ENCODE measurements at places on chromosomes 2 and 18. TPM values are rescaled to one million over a fixed set of nuclear protein-coding genes. Genes with fewer than 3 reads are reported as not detected.
A peak's percentile ranks its signal among the peaks of the same experiment; 100 is the strongest.

- no peak for DNase-seq
Observed at GRCh38 chr2:150259746-150260145, 227.7 kb downstream of the RND3 start.

GRCh38 chr2:118012778-118013177, 1.1 kb downstream of the CCDC93 start:
- no peak for DNase-seq

ANKRD30BL gene
- not detected for total RNA-seq

DNA sequence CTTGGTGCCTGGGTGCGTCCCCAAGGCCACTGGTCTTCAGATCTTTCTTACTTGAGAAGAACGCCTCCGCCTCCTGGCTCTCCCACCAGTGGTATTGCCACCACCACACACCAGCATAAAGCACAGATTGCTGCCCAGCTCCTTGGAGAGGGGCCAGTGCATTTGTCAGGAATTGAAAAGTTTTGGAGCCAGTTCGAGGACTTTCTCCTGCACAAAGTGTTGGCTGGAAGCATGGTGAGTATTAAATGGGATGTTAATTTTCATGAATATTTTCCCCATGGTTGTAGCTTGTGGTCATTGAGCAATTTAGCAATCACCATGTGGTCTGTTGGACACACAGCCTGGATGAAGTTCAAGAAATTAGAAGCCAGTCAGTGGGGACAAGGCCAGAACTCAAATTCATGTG, 684.6 kb upstream of the FANCL start:
- no peak for DNase-seq

DNA sequence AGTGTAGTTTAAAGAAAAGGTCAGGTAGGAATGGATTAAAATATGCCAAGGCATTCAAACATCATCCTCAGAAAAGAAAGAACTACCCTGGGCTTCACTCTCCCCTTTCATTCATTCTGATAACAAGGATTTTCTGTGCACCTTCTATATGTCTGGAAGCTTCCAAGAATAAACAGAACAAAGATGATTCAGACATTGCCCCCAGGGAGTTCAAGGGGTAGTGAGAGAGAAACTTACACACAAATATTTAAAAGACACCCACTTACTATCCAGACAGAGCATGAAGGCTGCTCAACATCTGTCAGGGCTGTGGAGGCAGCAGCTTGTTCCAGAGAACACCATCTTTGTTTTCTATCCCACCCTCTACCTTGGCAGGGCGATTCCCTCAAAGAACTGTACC, 140.5 kb downstream of the ALK start:
- DNase-seq: no peak

DNA sequence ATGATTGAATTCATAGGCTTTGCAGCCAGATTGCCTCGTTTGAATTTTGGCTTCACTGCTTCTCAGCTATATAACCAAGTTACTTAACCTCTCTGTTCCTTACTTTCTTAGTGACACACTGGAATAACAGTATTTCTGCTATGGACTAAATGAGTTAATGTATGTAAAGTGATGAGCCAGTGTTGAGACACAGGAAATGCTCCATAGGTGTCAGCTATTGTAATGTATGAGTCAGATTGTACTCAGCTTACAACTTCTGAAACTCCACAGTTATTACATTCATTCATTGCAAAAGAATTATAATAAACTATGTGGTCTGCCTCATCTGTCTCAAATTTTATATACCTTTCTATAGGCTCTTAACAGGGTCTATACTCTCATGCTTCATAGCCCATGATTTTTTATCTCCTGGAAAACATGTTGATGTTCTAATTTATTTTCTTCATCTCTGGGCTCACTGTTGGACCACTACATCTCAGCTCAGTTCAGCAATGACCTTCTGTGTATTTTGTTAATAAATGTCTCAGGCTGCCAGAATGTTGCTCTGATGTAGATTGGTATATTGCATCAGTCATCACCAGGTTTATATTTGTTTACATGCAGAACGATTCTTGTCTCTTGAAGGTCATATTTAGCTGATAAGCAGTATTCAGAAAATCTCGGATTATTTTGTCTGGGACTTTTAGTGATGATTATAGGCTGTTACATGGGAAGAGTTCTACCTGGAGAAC, 76.2 kb downstream of the MAP3K20 start:
- no peak for DNase-seq

GRCh38 chr2:10166676-10167292, 44.2 kb downstream of the RRM2 start:
- DNase-seq: no peak

DNA sequence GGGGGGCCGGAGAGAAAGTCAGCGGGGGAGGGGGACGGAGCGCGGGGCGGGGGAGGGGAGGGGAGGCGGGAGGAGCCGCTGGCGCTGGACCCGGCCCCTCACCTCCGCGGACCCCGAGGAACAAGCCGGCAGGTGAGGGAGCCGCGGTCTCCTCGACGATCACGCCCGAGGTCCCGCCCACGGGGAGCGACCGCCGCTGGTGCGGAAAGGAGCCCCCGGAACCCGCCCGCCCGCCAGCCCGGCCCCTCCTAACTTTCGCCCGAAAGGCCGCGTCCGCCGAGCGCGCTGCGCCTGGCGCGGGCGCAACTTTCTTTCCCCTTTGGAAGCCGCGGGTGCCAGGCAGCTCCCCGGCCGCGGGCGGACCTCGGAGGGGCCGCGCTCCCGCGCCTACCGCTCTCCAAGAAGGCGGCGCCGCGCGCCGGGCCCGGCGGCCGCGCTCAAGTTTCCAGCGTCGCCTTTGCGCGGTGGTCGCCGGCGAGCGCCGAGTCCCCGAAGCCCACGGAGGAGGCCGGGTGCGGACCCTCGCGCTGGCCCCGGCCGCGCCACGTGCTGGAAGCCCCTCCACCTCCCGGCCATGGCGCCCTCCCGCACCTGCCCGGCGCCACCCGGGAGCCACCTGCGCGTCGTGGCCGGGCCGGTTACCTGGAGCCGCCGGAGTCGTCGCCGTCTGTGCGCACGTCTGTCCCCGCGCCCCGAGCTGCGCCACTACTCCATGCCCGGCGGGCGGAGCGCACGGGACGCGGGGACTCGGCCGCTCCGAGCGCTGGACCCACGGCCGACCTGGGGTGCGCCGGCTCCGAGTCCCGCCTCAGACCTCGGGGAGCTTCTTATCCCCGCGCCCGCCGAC, at the start of gene ALKAL2:
ALKAL2 (minus strand) TSS at position 181 of the 847 bp plus-strand sequence. CDS start 256 bp downstream, outside the sequence.
- DNase-seq: peak; percentile 35

RPRM gene
- total RNA-seq: 6.4 TPM

GRCh38 chr2:146312899-146313298, 1531.9 kb upstream of the ACVR2A start:
- DNase-seq: no peak

DNA sequence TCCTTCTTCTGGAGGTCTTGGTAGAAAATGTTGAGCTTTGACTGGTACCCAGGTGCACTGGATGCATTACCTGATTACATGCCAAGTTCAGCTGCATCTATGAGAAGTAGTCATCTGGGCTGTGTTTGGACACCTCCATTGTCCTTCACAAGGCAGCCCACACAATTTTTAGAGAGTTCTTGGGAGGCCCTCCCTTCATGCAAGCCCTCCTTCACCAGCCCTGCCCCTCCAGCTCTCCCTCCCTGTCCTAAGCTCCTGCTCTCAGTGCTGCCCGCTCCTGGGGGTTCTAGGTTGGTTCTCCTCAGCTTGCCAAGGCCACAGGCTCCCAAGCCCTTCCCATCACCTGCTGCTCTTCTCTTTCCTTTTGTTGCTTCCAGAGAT, 148.7 kb downstream of the DYSF start:
- DNase-seq: no peak

GDF7 gene
- 11.2 TPM for total RNA-seq

GRCh38 chr2:138867341-138867740, 87.2 kb upstream of the NXPH2 start:
- DNase-seq: no peak

DNA sequence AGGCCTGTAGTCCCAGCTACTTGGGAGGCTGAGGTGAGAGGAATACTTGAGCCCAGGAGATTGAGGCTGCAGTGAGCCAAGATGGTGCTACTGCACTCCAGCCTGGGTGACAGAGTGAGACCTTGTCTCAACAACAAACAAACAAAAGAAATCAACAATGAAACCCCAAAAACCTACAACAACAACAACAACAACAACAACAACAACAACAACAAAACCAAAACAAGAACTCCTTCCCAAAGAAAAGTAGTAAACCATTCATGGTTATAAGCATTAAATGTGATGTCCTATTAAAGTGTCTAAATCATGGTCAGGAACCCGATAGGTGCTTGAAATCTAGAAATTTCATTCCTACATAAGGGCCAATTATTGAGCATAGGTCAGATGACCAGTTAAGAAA, 13.5 kb upstream of the IL1R1 start:
- DNase-seq: no peak
